Skin of body (tissue), 3 donors: ENCODE measurements at places on chromosomes 3 and 15. TPM values are rescaled to one million over a fixed set of nuclear protein-coding genes. Genes with fewer than 3 reads are reported as not detected.

Gene CDC25A
- 3.4 TPM for total RNA-seq

Gene VIPR1
- total RNA-seq = 10.1 TPM

Gene PLSCR2
- total RNA-seq = not detected

Gene STX19
- 4.1 TPM for total RNA-seq

Gene ARHGAP31
- 13.8 TPM for total RNA-seq

Gene NKIRAS1
- 15.0 TPM for total RNA-seq

Gene PRC1
- total RNA-seq = 54.9 TPM

Gene SLC6A11
- total RNA-seq = 0.49 TPM

Gene ARHGEF26
- 13.8 TPM for total RNA-seq

Gene CADPS
- total RNA-seq = 2.4 TPM

Gene ROBO2
- 42.3 TPM for total RNA-seq

Gene ZCWPW2
- 1.5 TPM for total RNA-seq

Gene GOLGA6L10
- total RNA-seq = 3.3 TPM

Gene KBTBD13
- 0.30 TPM for total RNA-seq

Gene GOLGA8T
- 0.79 TPM for total RNA-seq

Gene SLC22A14
- 0.30 TPM for total RNA-seq
